ENCODE measurements at places on chromosomes 12 and 14.

- no peak for DNase-seq
Observed at GRCh38 chr12:72313806-72314205, 41.6 kb downstream of the TRHDE start.

DNA sequence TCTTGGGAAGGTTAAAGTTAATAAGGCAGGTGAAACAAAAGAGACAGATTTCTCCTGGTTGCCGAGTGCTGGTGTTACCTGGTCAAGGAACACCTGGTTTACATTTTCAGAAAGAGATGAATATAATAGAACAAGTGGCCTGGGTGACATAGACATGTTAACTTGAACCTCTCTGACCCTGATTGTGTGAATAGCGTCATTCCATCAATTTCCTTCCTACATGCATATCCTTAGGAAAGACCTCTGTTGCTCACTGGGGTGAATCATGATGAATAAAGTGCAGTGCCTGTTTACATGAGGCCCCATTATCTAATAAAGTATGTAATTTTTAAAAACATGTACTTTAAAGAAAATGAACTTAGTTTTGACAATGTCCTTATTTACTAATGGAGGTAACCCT lies 1822.9 kb upstream of the FLRT2 start:
- no peak for DNase-seq

GRCh38 chr12:45655186-45655585 lies 74.3 kb upstream of the ARID2 start:
- DNase-seq: peak; percentile 32

GRCh38 chr12:2336409-2336829 lies 283.6 kb downstream of the CACNA1C start:
- no peak for DNase-seq

- no peak for DNase-seq
Observed at GRCh38 chr14:103105580-103106150, 11.1 kb downstream of the EXOC3L4 start.

- no peak for DNase-seq
Observed at GRCh38 chr12:117404940-117405339, 43.5 kb upstream of the NOS1 start.

DNA sequence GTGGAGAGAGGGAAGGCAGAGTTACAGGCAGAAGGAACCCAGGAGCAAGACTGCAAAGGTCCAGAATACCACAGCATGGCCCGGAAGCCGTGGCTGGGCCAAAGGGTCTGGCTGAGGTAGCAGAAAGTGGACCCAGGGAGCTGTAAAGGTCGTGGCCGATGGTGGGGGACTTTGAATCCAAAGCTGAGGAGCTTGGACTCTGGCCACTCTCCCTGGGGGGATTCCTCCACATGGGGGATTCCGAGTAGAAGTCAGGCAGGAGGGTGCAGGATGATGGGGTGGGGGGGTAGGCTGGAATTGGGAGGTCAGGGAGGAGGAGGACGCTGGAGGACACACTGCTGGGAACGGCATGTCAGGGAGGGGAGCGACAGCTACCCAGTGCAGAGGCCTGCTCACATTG lies 125.2 kb downstream of the GCH1 start:
- DNase-seq: no peak

DNA sequence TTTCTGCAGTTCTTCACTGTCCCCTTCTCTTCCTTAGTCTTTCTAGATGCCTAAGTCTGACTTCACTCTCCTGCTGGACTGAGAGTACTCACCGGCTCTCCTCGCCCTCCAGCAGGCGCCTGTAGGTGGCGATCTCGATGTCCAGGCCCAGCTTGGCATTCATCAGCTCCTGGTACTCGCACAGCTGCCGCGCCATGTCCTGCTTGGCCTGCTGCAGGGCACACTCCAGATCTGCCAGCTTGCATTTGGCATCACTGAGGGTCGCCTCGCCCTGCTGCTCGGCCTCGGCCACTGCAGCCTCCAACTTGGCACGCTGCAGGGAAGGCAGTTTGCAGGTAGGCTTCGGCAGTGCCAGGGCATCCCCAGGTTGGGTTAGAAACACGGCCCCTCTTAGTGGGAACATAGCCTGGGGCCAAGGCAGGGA lies 5.2 kb downstream of the KRT84 start:
- no peak for DNase-seq

DNA sequence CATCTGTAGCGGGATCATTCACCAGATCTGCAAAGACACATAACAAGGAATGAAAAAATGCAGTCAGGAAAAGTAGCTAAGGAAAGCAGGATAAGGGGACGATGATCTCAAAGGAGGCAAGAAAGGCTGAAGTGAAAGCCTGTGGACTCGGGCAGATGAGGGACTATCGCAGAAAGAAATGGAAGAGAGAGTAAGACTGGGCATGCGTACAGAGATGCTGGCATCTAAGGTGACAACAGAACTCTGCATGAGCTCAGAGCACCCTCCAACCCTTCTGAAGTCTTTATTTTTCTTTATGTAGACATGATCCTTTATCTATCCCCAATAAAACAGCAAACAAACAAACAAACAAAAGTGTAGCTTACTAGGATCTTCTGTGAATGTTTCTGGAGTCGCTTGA lies 7.2 kb downstream of the MFAP5 start:
- no peak for DNase-seq

GRCh38 chr12:49388682-49389386 lies 21.6 kb downstream of the SPATS2 start:
- peak; percentile 52 for DNase-seq

DNA sequence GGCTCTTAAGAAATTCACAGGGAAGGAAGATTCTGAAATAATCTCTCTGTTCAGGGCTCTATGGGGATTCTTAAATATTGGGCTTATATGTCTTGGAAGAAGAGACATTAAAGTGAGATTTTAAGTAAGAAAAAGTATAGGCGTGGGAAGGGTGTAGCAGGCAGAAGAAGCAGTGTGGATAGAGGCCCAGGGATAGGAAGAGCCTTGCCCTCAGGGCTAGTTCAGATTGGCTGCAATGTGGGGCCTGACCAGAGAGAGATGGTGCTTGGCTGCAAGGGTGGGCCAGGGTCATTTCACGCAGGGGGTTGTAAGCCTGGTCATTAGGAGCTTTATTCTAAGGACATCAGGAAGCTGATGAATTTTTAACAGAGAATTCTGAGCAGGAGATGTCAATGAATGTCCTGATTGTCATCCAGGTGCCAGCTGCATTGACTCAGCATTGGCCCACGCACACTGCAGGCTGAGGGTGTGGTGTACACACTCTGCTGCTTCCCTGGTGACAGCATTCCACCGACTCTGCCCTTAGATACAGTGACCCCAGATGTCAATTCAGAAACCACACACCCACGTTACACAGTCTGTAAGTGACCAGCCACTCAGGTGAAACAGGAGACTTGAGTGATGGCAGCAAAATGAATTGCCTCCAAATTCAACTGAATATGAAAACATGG lies 582.5 kb downstream of the NRXN3 start:
- no peak for DNase-seq

DNA sequence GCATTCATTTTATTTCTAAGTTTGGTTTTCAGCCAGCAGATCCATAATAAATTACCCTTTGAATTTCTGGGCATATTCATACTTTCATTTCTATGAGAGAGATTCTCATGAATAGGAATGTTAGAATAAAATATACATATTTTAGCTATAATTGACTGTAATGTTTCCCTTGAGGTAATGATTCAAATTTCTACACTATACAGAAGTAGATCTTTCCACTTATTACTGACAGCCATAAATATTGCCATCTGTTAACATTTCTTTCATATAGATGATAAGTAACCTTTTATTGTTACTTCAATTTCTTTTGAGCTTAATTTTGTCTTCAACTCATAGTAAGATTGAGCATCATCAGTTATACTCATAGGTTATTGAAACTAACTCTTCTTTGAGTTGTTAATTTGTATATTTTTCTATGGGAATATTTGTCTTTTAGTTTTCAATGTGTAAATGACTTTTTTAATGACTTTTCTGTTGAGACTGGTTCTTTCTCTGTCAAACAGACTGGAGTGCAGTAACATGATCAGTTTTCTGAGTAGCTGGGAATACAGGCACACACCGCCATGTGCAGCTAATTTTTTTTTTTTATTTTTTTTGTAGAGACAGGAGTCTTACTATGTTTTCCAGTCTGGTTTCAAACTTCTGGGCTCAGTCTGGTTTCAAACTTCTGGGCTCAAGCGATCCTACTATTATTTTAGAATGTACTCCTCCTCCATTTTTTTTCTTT lies 991.6 kb downstream of the SLC6A15 start:
- no peak for DNase-seq

GRCh38 chr12:126700096-126700495 lies 1566.9 kb upstream of the TMEM132C start:
- DNase-seq: no peak

GRCh38 chr12:79183003-79183402 lies 318.4 kb downstream of the SYT1 start:
- no peak for DNase-seq

GRCh38 chr14:79442786-79443185 lies 768.5 kb downstream of the DIO2 start:
- DNase-seq: no peak

All from activated T-helper 1 cell treated with Interleukin-2 at 50 U/mL for 16 hours (primary cell).